Naive thymus-derived CD8-positive, alpha-beta T cell (primary cell): ENCODE measurements at places on chromosomes 13 and 19. TPM values are rescaled to one million over a fixed set of nuclear protein-coding genes. Genes with fewer than 3 reads are reported as not detected.

GRCh38 chr13:24868874-24869273 lies 104.9 kb downstream of the RNF17 start:
- peaks cover 2% of the 10 kb centered on the region for H3K4me1 ChIP-seq
- H3K27me3 ChIP-seq, result peaks cover 18% of the 10 kb centered on the region
- H3K4me3 ChIP-seq, result no peak overlapping the region
- no peaks in the 10 kb centered on the region for H3K36me3 ChIP-seq
- DNase-seq, result no peak

GRCh38 chr19:40596608-40597328 lies 4.4 kb upstream of the LTBP4 start:
- no peak overlapping the region for H3K4me3 ChIP-seq
- no peak overlapping the region for H3K27ac ChIP-seq
- peaks cover 41% of the 10 kb centered on the region for H3K4me1 ChIP-seq
- H3K36me3 ChIP-seq, result no peaks in the 10 kb centered on the region

GRCh38 chr13:68174893-68175292 lies 944.8 kb upstream of the PCDH9 start:
- DNase-seq, result no peak
- H3K27me3 ChIP-seq, result no peaks in the 10 kb centered on the region
- no peak overlapping the region for H3K27ac ChIP-seq
- no peaks in the 10 kb centered on the region for H3K4me1 ChIP-seq
- no peak overlapping the region for H3K4me3 ChIP-seq

Gene VSTM1
- polyA plus RNA-seq, result not detected

Gene C19orf85
- not detected for polyA plus RNA-seq

GRCh38 chr13:90416938-90417337 lies 930.5 kb upstream of the MIR17HG start:
- no peaks in the 10 kb centered on the region for H3K36me3 ChIP-seq
- no peak overlapping the region for H3K4me3 ChIP-seq
- H3K4me1 ChIP-seq, result no peaks in the 10 kb centered on the region
- no peak for DNase-seq

GRCh38 chr13:28415994-28416421 lies 78.9 kb downstream of the FLT1 start:
- no peaks in the 10 kb centered on the region for H3K27me3 ChIP-seq
- H3K36me3 ChIP-seq, result no peaks in the 10 kb centered on the region
- H3K4me3 ChIP-seq, result no peak overlapping the region
- H3K4me1 ChIP-seq, result peaks cover 21% of the 10 kb centered on the region

Gene ODAD3
- not detected for polyA plus RNA-seq

DNA sequence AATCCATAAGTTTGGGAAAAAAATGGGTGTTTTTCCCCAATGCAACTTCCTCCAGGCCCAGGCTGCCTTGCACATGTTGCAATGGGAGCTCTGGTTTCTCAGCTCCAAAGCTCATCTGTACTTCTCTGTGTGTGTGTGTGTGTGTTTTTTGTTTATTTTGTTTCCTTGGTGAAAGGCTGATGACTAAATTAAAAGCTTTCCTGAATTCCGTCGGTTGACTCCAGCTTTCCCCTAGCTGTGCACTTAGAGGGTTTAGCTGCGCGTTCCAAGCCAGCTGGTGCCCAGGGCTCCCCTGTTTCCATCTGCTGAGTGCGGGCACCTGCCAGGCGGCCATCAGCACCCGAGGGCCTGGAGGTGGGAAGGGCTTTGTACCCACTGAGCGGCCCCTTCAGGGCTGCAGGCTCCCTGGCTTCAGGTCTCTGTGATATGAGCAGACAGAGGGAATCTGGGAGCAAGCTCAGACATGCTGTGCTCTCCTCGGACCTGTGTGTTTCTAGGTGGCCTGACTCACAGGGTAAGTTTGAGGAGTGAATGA lies 129.1 kb upstream of the SOX1 start:
- DNase-seq, result no peak
- peaks cover 39% of the 10 kb centered on the region for H3K27me3 ChIP-seq
- H3K4me1 ChIP-seq, result no peaks in the 10 kb centered on the region
- H3K36me3 ChIP-seq, result no peaks in the 10 kb centered on the region
- no peak overlapping the region for H3K27ac ChIP-seq

Gene DCT
- polyA plus RNA-seq, result 0.77 TPM

GRCh38 chr13:78607409-78608251 lies 4.3 kb upstream of the POU4F1 start:
- H3K36me3 ChIP-seq, result peaks cover 4% of the 10 kb centered on the region
- no peak overlapping the region for H3K27ac ChIP-seq
- peaks cover 53% of the 10 kb centered on the region for H3K4me1 ChIP-seq
- peak overlapping the region; percentile 78 for H3K4me3 ChIP-seq
- H3K27me3 ChIP-seq, result peaks cover 66% of the 10 kb centered on the region

Gene TEX26
- polyA plus RNA-seq, result not detected

Gene SIGLEC5
- polyA plus RNA-seq, result not detected

- no peaks in the 10 kb centered on the region for H3K4me1 ChIP-seq
- peaks cover 3% of the 10 kb centered on the region for H3K27me3 ChIP-seq
These were observed 103.3 kb upstream of the USP29 start for GRCh38 chr19:57016491-57016890.

Gene HPN
- not detected for polyA plus RNA-seq

DNA sequence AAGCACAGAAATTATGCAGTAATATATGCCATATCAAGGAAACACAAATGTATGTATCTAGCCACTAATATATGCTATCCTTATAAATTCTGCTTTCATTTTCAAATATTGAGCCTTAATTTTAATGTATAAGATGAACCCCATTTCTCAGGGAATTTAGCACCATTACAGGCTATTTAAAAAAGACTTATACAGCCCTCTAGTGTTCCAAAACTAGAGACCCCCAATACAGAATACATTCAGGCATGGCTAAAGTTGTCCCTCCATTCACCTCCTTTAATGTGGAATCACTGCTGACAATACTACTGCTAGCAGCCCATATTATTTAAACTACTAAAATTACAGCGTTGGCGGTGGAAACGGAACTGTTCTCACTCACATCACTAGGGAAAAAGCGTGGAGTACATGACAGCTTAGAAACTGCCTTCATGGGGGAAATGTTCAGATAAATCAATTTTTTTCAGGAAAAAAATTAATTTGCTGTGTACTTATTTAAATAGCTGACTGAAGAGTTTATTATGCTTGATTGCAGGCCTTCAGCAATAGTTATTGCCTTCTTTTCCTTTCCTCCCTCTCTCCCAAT lies 541.0 kb downstream of the PCDH9 start:
- H3K4me1 ChIP-seq, result no peaks in the 10 kb centered on the region
- H3K27ac ChIP-seq, result no peak overlapping the region
- peaks cover 5% of the 10 kb centered on the region for H3K36me3 ChIP-seq
- H3K4me3 ChIP-seq, result no peak overlapping the region

GRCh38 chr19:12983542-12984142 lies 11.6 kb upstream of the NFIX start:
- H3K4me1 ChIP-seq, result peaks cover 4% of the 10 kb centered on the region
- no peak overlapping the region for H3K27ac ChIP-seq
- H3K27me3 ChIP-seq, result peaks cover 5% of the 10 kb centered on the region
- no peak overlapping the region for H3K4me3 ChIP-seq

GRCh38 chr13:38664906-38665305 lies 22.0 kb upstream of the FREM2 start:
- H3K4me3 ChIP-seq, result no peak overlapping the region
- no peaks in the 10 kb centered on the region for H3K4me1 ChIP-seq
- H3K27me3 ChIP-seq, result peaks cover 10% of the 10 kb centered on the region
- H3K27ac ChIP-seq, result no peak overlapping the region
- no peaks in the 10 kb centered on the region for H3K36me3 ChIP-seq

GRCh38 chr13:94209117-94209516 lies 270.4 kb downstream of the DCT start:
- H3K36me3 ChIP-seq, result peaks cover 2% of the 10 kb centered on the region
- no peak overlapping the region for H3K4me3 ChIP-seq
- H3K4me1 ChIP-seq, result no peaks in the 10 kb centered on the region
- no peaks in the 10 kb centered on the region for H3K27me3 ChIP-seq
- DNase-seq, result no peak

DNA sequence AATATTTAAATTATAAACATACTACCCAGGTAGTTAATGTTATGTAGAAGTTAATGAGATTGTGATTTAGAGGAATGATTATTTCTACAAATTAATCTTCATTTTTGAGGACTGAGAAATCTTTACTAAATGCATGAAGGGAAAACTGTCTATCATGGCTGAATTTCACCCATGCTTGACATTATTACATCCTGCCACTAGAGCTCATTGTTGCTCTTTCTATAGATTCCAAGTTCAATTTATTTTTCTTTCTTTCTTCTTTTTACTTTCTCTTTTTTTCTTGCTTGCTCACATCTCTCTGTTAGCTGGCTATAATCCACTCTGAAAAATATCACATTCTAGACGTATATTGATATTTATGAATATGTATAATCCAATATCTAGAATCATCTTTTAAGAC lies 505.0 kb upstream of the KLHL1 start:
- DNase-seq, result no peak
- H3K27ac ChIP-seq, result no peak overlapping the region
- no peaks in the 10 kb centered on the region for H3K4me1 ChIP-seq
- no peaks in the 10 kb centered on the region for H3K27me3 ChIP-seq
- H3K4me3 ChIP-seq, result no peak overlapping the region

Gene NR1H2
- 100 TPM for polyA plus RNA-seq

DNA sequence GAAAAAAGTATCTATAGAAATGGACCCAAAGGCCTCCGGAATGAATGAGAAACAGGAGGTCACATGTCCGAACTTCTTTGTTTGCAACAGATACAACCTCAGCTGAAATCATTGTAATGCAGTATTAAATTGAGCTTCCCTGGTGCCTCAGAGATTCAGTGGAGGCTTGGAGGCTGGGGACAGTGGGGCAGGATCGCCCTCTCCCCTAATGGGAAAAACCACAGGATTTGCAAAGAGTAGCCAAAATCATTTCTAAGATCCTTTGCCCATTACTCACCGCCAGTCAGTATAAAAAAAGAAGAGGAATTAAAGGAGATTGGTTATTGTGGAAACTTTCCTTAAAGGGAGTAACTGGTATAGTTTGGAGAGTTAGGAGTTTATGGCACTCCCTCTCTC lies 30.4 kb upstream of the IRS2 start:
- peaks cover 1% of the 10 kb centered on the region for H3K4me1 ChIP-seq
- H3K4me3 ChIP-seq, result no peak overlapping the region
- no peak for DNase-seq
- no peaks in the 10 kb centered on the region for H3K36me3 ChIP-seq

Gene LILRA1
- polyA plus RNA-seq, result not detected

Gene NCAN
- polyA plus RNA-seq, result not detected

Gene SIAH3
- 0.06 TPM for polyA plus RNA-seq

Gene CALR3
- polyA plus RNA-seq, result not detected

Gene MBD3L2
- polyA plus RNA-seq, result not detected

GRCh38 chr19:30873003-30873402 lies 476.2 kb downstream of the TSHZ3 start:
- no peak overlapping the region for H3K27ac ChIP-seq
- no peaks in the 10 kb centered on the region for H3K27me3 ChIP-seq
- no peaks in the 10 kb centered on the region for H3K36me3 ChIP-seq
- no peak for DNase-seq
- H3K4me3 ChIP-seq, result no peak overlapping the region

- no peaks in the 10 kb centered on the region for H3K36me3 ChIP-seq
- H3K27ac ChIP-seq, result no peak overlapping the region
- H3K27me3 ChIP-seq, result no peaks in the 10 kb centered on the region
- no peaks in the 10 kb centered on the region for H3K4me1 ChIP-seq
- DNase-seq, result no peak
- no peak overlapping the region for H3K4me3 ChIP-seq
These were observed 308.6 kb downstream of the GPC6 start for GRCh38 chr13:93535251-93535650.

DNA sequence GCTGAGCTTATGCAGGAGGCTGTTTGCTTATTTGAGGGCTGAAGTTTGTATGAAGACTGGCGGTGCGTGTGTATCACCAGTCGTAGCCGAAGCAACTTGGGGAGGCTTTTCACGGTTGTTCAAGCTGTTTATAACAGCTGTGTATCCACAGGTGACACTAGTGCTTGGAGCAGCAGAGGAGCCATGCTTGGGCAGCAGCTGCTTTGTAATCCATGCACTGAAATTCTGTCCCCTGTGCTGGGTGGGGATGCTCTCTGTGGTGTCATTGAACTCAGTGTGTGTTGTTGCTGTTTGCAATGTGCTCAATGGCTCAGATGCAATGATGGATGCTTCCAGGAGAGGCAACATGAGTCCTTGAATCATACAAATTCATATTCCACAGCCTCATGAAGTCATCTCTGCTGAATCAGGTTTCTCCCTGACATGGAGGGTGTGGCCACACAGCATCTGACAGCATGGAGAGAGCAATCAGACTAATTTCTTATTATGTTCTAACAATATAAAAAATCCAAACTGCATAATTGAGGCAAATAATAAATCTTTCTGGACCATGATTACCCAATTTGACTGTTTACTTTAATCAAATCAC lies 18.8 kb upstream of the GTF3A start:
- no peaks in the 10 kb centered on the region for H3K4me1 ChIP-seq
- H3K27ac ChIP-seq, result no peak overlapping the region
- no peak overlapping the region for H3K4me3 ChIP-seq
- H3K27me3 ChIP-seq, result peaks cover 4% of the 10 kb centered on the region

DNA sequence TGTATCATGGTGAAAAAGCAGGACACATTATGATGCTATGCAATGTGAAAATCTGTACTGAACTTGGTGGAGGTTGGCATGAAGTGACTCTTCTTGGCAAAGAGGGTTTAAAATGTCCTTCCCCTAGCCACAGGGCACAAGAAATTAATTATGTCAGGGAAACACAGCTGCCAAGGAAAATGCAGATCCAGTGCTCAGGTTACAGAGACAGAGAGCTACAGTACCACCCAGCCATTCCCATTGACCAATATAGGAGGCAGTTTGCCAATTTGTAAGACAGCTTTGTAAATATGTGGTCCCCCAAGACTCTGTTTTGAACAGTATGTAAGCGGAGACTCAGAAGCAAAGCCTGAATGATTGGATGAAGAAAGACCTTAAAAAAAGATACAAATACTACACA lies 69.4 kb upstream of the KLF12 start:
- no peaks in the 10 kb centered on the region for H3K27me3 ChIP-seq
- peaks cover 5% of the 10 kb centered on the region for H3K36me3 ChIP-seq
- DNase-seq, result no peak
- no peak overlapping the region for H3K4me3 ChIP-seq
- no peaks in the 10 kb centered on the region for H3K4me1 ChIP-seq
- H3K27ac ChIP-seq, result no peak overlapping the region

GRCh38 chr13:109781384-109782065 lies 4.9 kb downstream of the IRS2 start:
- H3K4me1 ChIP-seq, result peaks cover 26% of the 10 kb centered on the region
- no peaks in the 10 kb centered on the region for H3K27me3 ChIP-seq
- no peak overlapping the region for H3K4me3 ChIP-seq
- no peak for DNase-seq

DNA sequence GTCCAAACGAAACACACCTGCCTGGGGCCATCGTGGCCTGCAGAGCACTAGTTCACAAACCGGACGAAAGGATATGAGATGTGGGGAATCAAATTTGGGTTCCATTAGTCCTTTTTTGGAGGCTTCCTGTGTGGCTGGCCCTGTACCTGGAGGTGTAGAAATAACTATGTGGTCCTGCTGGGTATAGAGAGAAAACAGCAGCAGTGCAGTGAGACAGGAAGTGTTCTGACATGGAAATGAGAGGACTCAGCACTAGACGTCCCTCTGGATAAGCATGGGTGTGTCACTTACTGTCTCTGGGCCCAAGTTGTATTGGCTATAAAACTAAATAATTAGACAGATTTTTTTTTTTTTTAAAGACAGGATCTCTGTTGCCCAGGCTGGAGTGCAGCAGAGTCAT lies 12.3 kb downstream of the KDELR1 start:
- H3K36me3 ChIP-seq, result no peaks in the 10 kb centered on the region
- H3K27me3 ChIP-seq, result no peaks in the 10 kb centered on the region
- no peak for DNase-seq
- H3K4me1 ChIP-seq, result peaks cover 3% of the 10 kb centered on the region
- no peak overlapping the region for H3K4me3 ChIP-seq
- no peak overlapping the region for H3K27ac ChIP-seq

GRCh38 chr13:21080593-21080891 lies 19.2 kb upstream of the LATS2 start:
- H3K4me3 ChIP-seq, result no peak overlapping the region
- DNase-seq, result no peak
- H3K27me3 ChIP-seq, result no peaks in the 10 kb centered on the region
- no peaks in the 10 kb centered on the region for H3K36me3 ChIP-seq
- no peak overlapping the region for H3K27ac ChIP-seq

Gene ZNF8
- polyA plus RNA-seq, result 0.44 TPM

Gene IGFL4
- polyA plus RNA-seq, result not detected
